Stimulated activated CD8-positive, alpha-beta memory T cell treated with anti-CD3 and anti-CD28 coated beads, Interleukin-15, amount 100 ng/mL, for 24 hours (primary cell): ENCODE measurements at places on chromosomes 2 and 18.

- DNase-seq, result no peak
These were observed 6.2 kb downstream of the GLI2 start for GRCh38 chr2:120741571-120742561.

DNA sequence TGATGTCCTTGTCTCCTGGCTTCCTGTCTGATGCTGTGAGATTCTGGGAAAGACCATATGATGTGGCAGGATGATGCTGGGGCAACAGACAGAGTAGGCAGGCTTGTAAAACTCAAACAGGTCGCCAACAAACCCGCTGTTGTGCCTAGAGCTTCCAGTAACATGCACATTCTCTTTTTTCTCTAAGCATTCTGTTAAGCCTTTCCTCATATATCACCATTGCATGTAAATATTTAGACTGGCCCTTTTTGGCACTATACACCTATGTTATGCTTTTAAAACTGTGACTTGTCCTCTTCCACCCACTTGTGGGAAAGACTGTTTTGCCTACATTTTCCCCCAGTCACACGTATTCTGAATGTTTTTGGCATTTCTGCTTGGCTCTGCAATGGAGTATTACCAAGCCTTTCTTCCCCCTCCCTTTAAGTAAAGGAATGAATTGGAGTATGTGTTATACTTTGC, 250.4 kb upstream of the TANK start:
- DNase-seq, result no peak

GRCh38 chr2:26745609-26746327, 18.3 kb upstream of the SLC35F6 start:
- DNase-seq, result peak; percentile 68

DNA sequence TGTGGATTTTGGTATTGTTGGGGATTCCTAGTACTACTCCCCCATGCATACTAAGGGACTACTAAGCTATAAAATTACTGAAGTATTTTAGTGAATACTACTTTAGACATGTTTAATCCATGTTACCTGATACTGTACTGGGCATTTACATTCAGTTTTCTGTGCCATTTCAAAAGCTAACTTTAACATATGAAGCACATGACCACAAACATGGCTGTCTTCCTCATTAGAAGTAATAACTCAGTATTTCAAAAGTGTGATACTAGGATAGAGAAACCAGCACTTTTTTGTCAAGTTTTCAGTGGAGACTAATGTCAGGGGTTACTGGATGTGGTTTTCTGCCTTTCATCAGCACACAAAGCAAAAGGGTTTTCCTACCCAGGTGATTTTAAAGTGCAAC, 27.9 kb downstream of the WDR33 start:
- no peak for DNase-seq

DNA sequence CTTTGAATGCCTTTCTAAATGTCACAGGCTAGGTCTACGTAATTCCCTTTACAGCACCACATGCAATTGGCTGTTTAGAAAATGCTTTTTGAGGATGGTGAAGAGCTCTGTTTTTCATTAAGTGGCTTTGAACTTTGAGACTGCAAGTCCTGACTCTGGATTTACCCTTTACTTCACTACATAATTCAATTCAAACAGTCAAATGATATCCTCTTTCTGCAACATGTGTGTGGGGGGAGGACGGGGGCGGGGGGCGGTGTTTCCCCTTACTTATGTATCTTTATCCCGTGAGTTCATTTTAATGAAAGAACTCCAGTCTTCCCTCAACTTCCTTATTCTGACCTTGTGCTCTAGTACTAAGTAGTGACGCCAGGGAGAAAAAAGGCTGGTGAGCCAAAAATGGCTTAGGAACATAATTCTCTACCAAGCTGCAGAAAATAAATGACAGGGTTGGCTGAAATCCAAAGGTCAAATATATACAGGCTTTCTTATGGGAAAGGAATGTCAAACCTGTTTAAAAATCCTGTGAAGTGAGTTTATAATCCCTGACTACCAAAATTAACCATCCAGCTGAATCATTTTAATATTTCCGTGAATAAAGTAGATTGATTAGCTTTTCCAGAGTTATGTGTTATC, 119.6 kb downstream of the SLC8A1 start:
- no peak for DNase-seq

- no peak for DNase-seq
These were observed 42.7 kb upstream of the CXXC1 start for GRCh38 chr18:50330176-50330575.

- no peak for DNase-seq
These were observed 118.4 kb downstream of the BMPR2 start for GRCh38 chr2:202494300-202495229.
